ENCODE measurements at places on chromosomes 3 and 15.

DNA sequence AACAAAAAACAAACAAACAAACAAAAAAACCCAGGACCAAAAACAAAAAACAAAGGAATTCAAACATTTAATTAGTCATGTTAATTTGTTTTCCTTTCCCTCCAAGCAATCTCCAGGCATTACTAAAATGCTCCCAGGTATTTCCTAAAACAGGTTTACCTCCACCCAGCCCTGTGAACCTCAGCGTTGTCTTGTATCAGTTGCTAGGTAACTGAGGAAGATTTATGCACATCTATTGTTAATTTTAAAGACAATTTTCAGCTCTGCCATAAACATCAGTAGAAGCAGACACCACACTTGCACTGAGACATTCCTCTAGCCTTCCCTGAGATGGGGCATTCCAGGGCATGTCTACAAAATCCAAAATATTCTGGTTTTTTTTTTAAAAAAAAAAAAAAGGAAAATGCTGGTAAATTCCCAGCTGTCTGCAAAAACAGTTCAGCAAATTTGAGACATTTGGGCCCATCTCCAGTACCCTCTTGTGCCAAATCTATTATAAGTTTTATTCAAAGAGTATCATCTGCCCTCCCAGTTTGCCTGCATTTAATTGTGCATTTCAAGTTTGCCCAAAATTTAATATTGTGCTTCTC is 227.6 kb downstream of the ADAMTS9 start:
- no peak for DNase-seq

DNA sequence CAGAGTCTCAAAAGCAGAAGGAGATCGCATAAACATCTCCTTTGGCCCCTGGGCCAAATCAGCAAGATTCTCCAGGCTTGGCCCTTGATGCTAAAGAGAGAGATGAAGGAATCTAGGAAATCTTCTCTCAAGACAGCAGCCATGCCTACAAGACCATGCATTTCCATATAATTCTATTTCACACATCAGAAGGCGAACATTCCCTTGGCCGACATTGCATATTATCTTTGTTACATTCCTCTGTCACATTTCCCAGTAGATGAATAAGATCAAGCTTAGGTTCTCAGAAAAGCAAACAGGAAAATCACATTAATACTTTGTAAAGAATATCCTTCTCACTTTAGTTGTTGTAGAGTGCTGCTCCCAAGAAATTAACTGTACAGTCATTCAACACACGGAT is 21.3 kb downstream of the GASK1A start:
- DNase-seq = no peak

GRCh38 chr3:26960382-26960781 is 337.8 kb downstream of the LRRC3B start:
- DNase-seq = no peak

- no peak for DNase-seq
Measured at GRCh38 chr3:48367201-48367600, 4.8 kb upstream of the FBXW12 start.

DNA sequence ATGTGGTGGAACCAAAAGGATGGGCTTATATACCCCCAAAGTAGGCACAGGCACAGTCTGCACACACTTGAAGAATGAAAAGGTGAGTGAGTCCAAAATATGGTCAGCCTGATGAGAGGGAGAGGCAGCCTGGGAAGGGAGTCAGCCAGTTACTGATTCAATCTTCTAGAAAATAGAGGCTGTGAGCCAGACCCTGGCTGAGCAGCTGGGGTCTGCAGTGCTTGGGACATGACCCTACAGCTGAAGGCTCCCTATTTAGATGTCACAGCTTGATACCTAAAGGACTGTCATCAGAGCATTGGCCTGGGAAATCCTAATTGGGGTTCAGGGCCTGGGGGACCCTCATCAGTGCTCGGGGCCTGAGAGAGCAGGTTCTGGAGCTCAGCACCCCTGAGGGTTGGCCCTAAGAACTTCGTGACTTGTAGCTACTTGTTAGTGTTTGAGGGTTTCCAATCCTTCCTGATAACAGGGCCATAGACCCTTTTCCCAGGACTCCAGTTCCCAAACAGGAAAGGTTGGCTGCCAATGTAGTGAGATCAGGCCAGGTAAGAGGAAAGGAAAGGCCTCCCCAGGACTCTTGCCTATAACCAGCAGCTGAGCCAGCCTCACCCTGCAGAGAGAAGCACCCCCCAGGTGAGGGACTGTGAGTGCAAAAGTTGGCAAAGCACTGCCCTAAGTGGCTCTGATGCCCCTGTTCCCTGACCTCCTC is 54.7 kb upstream of the SLCO2A1 start:
- no peak for DNase-seq

- no peak for DNase-seq
Measured at GRCh38 chr3:42055291-42055690, 35.9 kb upstream of the TRAK1 start.

GRCh38 chr15:101267320-101268104 is 9.8 kb downstream of the SELENOS start:
- no peak for DNase-seq

DNA sequence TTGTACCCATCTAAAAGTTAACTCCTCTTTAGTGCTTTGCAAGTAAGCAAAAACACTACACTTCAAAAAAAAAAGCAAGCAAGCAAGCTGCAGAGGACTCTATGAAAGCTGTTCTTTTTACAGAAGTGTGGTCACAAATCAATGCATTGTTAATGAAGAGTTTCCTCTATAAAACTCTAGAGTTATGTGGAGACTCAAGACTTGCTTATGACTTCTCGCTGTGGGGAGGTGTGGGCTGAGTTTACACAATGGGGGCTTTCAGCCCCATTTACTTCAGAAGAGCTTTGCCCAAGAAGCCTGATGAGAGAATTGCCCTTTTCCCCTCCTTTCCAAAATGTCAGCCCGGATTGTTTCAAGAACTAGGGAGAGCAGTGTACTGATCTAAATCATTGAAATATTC is 144.4 kb downstream of the IGSF11 start:
- DNase-seq = no peak

DNA sequence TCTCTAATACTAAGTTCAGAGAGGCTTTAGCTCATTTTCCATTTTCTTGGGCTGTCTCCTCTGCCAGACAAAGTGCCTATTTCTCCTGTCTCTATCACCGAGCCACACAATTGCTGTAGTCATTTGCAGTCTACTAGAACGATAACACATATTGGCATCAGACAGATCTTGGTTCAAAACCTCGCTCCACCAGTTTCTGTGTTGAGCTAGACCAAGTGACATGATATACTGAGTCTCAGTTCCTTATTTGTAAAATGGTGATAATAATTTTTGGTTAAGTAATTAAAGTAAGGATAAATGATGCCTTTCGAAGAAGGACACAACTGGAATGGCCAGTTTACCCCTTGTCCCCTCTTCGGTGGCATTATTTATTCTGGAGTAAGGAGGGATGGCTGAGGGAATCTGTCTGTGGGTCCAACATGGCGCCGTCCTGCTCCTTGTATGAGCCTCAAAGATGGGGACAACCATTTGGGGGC is 398 bp upstream of the RAB7A start:
- no peak for DNase-seq

- DNase-seq = no peak
Measured at GRCh38 chr15:68638953-68639515, 60.2 kb downstream of the CORO2B start.

DNA sequence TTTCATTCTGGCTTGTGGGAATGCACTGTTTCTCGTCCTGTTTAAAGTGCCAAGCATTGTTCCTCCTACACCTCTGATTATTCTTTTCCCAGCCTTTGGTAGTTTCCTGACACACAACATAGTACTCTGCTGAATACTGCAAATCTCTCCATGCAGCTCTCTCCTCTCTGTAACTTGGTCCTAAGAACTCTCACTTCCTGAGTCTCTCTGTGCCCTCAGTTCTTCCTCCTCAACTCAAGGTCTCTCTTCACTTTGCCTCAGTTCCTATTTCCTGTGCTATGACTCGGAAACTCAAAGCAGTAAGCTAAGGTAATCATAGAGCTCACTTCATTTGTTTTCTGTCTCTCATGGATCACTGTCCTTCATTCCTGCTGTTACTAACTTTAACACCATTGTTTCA is 113.4 kb downstream of the ZNF280D start:
- DNase-seq = no peak

DNA sequence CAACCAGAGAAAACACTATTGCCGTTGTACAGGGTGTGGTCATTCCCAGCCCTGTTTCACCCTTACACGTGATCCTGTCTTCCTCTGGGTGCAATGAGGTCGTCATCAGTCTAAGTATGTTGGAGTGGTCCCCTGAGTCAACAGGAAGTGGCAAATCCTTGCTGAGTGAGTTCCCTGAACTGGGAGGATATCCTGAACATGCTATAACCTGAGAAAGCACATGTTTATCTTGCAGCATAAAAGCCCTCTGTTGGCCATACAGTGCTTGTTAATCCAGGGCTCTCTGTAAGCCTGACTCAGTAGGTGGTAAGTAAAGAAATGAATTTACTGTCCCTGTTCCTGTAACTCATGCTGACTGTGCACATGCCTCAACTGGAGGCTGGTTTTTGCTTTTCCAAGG is 477.8 kb upstream of the RGMA start:
- no peak for DNase-seq

DNA sequence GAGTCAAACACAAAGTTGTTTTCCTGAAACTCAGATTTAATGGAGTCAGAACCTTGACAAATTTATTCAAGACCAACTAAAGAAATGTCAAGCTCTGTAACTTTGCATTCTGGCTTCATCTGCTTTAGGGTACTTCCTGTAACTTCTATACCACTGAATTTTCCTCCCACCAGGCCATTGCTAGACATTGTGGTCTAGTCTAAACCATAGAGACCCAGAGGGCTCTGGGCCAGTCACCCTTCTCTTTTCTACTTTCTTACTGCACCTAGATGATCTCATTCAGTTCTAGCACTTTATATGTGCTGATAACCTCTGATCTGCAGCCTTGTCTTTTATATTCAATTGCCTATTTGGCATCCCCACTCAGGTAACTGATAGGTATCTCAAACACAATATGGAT is 2.8 kb upstream of the OR5K1 start:
- no peak for DNase-seq

DNA sequence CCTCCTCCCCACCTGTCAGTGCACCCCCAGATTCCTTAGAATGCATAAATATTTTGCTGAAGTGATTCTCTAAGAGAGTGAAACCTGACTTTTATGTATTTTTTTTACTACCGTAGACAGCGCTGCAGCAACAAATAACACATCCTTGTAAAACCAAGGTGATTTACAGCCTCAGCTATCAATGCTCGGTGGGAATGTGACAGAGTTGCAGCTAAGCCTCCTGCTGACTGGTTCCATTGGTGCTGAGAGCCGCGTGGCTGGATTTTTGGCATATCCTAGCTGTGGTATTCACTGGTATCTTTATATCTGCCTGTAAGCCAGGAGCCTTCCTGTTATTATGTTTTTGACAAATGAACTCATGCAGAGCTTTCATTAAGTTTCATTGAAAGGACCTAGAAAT is 11.0 kb downstream of the FGD5 start:
- DNase-seq = no peak

DNA sequence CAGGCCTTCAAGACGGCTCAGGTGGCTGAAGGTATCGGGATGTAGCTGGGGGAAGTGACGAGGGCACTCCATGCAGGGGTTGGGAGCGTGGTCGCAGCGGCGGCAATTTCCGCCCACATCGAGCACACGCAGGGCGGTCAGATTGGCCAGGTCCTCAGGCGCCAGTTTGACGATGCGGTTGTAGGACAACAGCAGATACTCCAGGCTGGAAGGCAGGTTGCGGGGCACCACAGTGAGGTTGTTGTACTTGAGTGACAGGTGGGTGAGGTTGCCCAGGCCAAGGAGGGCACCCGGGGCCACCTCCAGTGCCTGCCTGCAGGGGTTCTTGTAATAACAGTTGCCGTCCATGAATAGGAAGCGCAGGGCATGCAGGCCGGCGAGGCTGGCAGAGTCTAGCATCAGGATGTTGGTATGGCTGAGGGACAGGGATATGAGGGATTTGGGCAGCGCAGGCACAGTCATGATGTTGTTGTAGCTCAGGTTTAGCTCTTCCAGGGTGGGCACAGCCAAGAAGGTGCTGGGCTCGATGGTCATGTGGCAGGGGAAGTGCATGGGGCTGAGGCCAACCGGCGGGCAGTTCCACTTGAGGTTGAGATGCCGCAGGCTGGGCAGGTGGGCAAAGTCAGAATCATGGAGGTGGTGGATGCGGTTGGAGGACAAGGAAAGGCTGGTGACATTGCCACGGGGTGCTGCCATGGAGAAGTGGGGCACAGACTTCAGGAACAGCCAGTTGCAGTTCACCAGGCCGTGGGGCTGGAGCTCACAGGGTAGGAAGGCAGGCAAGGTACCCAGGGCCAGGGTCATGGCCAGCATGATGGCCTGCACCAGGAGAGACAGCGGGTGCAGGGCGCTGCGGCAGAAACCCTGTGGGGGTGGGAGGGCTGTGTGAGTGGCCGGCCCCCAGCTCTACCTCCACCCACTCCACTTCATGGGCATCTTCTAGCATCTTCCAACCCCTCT is 1.7 kb downstream of the TLR9 start:
- DNase-seq = no peak

- no peak for DNase-seq
Measured at GRCh38 chr3:190362258-190362657, 25.7 kb upstream of the CLDN16 start.

DNA sequence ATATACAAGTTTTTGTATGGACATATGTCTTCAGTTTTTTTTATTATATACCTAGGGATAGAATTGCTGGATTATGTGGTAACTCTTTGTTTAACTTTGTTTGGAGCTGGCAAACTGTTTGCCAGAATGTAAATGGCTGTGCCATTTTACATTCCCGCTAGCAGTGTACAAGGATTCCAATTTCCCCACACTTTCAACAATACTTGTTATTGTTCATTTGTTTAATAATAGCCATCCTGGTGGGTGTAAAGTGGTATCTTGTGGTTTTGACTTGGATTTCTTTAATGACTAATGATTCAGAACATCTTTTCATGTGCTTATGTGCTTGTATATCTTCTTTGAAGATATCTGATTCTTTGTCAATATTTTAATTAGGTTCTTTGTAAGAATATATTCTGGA is 64.4 kb downstream of the ZNF609 start:
- DNase-seq = no peak

DNA sequence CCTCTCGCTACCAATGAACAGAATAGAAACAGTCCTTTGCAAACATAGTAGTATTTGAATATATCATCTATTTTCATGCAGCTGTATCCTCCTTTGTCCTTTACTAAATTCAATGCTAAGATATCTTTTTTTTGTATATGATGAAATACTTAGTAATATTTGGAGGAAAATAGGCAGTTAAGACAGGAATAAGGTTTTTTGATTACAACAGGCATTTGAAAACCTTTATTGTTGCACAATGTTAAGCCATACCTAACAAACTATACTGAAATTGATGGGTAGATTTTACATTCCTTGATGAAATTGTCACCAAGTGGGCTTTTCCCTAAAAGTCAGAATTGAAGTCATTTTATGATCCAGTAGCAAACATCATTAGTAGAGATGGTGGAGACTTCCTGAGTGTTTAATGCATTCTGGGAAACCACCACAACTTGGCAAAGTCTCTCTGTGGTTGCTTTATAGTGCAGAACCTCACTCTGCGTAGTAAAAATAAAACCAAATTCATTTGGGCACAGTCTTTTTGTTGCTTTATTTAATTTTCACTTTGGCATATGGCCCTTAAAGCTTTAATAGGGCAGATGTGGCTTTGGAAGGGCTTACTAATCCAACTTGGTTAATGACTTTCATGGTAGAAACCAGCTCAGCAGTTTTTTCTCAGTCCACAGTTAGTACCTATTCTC is 216.0 kb downstream of the DIPK2A start:
- no peak for DNase-seq

Data from stimulated activated CD8-positive, alpha-beta memory T cell treated with anti-CD3 and anti-CD28 coated beads, Interleukin-4, amount 100 ng/mL, for 1 hour (primary cell).